Esophagus muscularis mucosa (tissue), 4 donors: ENCODE measurements at places on chromosomes 7 and 10.

DNA sequence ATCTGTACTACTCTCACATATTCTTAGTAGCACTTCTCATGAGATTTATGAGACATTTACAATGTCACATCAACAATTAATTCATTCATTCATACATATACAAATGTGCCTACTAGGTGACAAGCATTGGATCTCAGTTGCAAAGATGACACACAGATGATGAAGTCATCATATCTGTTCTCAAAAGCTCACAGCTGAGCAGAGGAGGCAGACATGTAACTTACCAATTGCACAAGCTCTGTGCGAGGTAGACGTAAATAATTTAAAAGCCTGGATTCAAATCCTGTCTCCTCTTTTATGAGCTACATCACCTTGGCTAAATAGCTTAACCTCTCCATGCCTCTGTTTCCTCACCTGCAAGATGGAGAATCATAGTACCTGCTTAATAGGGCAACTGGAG, 109.4 kb upstream of the FAM133B start:
- H3K4me3 ChIP-seq, result no peak overlapping the region
- no peaks in the 10 kb centered on the region for H3K27me3 ChIP-seq
- no peaks in the 10 kb centered on the region for H3K36me3 ChIP-seq
- peaks cover 51% of the 10 kb centered on the region for H3K4me1 ChIP-seq
- DNase-seq, result no peak

- no peak for DNase-seq
- no peak overlapping the region for H3K4me3 ChIP-seq
- no peaks in the 10 kb centered on the region for H3K36me3 ChIP-seq
- no peak overlapping the region for H3K27ac ChIP-seq
- no peaks in the 10 kb centered on the region for H3K4me1 ChIP-seq
Measured at GRCh38 chr7:23222439-23223030, 24.0 kb upstream of the GPNMB start.

DNA sequence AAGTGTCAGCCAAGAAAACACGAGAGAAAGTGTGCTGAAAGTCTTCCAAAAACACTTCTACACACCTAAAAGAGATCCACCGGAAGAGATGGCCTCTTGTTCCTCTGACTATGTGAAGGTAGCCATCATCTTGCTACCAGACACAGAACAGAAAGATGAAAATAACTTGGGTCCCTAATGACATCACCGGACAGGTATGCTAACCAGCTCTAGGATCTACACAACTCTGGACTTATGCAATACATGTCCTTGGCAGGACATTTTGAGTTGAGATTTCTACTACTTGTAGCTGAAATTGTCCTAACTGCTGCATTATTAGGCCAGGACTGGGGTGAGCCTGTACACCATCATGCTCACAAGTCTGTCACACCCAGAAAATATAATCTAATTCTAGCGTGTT, 358.7 kb downstream of the ELMO1 start:
- H3K4me3 ChIP-seq, result no peak overlapping the region
- DNase-seq, result peak; percentile 90

- DNase-seq, result no peak
- H3K27me3 ChIP-seq, result no peaks in the 10 kb centered on the region
- no peak overlapping the region for H3K4me3 ChIP-seq
Measured at GRCh38 chr10:52578871-52579405, 193.6 kb downstream of the MBL2 start.

GRCh38 chr7:48300301-48300700, 129.0 kb downstream of the ABCA13 start:
- H3K27me3 ChIP-seq, result no peaks in the 10 kb centered on the region
- peak; percentile 29 for DNase-seq
- no peaks in the 10 kb centered on the region for H3K36me3 ChIP-seq
- H3K4me1 ChIP-seq, result no peaks in the 10 kb centered on the region
